ENCODE measurements at places on chromosomes 4 and X.

DNA sequence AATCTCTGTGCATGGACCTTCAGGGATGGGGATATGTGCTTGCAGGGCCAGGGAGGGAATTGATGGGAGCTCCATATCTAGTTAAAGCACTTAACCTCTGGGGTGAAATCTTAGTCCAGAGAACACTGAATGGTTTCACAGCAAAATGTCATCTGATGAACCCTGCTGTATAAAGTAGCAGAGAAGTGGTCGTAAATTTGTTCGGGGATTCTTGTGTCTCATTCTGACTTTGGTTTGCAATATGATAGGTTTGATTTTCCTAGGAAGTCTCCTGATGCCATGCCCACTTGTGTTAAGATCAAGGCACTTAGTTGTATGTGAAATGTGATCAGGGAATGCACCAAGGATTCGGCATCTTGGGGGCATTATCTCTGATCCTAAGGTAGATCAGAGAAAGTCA is 96.9 kb downstream of the NHS start:
- no peak for DNase-seq

- DNase-seq, result no peak
Observed at GRCh38 chrX:103155201-103155600, 59.7 kb upstream of the BEX4 start.

- DNase-seq, result no peak
Observed at GRCh38 chrX:14051416-14051815, 21.7 kb upstream of the GEMIN8 start.

DNA sequence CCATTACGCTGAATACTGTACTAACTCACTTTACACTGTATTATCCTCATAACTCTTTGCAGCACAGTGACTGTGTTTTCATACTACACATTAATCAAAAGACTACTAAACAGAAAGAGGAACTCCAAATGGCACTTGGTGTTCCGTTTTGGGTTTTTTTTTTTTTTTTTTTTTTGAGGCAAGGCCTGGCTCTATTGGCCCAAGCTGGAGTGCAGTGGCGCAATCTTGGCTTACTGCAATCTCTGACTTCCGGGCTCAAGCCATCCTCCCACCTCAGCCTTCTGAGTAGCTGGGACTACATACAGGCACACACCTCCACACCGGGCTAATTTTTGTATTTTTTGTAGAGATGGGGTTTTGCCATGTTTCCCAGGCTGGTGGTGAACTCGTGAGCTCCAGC is 10.7 kb downstream of the KLHL8 start:
- no peak for DNase-seq

- no peak for DNase-seq
Observed at GRCh38 chrX:150355913-150356312, 7.2 kb upstream of the MAMLD1 start.

- no peak for DNase-seq
Observed at GRCh38 chr4:6451309-6451708, 21.1 kb downstream of the PPP2R2C start.

DNA sequence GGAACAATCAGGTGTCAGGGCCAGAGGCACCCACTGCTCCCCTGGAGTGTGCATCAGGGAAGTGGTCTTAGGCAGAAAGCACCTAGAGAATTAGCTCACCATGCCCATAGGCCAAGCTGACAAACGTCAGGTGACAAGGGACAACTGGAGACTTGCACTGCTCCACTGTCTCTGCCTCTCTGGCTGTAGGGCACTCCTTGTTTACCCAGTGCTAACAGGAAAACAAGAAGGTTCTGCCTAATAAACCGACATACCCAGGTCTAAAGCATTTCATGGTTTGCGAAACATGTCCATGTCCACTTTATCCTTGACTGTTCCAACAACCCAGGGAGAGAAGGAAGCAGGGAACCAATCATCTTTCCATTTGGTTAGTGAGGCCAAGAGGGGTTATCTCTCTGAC is 92.5 kb upstream of the MAMLD1 start:
- no peak for DNase-seq

- DNase-seq, result no peak
Observed at GRCh38 chrX:99857455-99857854, 552.6 kb downstream of the PCDH19 start.

DNA sequence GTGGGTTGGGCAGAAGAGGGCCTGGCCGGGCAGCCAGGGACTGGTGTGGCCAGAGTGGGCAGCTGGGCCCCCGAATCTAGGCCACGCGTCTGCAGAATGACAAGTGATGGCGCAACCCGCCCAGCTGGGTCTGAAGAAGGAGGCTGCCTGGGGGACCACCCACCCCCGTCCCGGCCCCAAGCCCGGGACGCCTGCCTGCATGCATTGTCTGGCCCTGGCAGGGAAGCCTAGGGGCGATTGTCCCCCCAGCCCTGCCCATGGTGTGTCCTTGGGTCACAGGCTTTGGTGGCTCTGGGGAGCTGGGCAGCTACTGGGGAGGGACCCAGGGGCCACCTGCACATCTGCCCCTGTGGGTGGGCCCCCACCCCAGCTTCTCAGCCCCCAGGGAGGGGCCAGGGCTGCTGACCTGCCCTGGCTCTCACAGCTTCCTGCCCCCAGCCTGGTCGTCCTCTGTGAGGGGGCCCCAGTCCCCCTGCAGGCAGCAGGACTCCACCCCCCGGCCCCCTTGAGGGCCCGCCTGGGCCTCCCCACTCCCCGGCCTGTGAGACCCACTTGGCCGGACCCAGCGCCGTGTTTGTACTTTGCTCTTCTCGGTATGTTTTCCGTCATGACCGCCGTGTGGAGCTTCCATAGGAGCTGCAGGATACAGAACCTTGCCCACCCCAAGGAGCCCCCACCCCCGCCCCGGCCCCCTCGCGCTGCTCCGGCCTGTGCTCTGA is 4.9 kb downstream of the FGFR3 start:
- no peak for DNase-seq

- no peak for DNase-seq
Observed at GRCh38 chrX:63751481-63751880, 33.5 kb downstream of the ARHGEF9 start.

- DNase-seq, result no peak
Observed at GRCh38 chr4:79281566-79282359, 44.1 kb downstream of the NAA11 start.

DNA sequence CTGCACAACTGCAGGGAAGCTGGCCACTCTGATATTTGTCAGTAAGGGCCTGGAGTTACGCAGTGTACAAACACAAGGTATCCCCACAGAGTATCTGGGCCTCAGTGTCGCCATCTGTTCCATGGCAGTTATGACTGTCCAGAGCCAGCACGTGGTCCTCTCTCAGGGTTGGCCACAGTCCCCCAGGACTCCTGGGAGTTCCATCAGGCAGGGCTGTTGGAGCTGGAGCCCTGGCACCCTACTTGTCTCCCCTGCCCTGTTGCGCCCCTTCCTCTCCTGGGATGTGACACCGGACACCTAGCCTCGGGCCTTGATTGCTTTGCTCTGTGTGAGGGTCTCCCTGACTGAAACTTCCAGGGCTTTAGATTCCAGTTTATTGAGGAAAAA is 8.4 kb downstream of the HTRA3 start:
- no peak for DNase-seq

GRCh38 chr4:1250527-1250812 is 1.5 kb upstream of the CTBP1 start:
- DNase-seq, result no peak

DNA sequence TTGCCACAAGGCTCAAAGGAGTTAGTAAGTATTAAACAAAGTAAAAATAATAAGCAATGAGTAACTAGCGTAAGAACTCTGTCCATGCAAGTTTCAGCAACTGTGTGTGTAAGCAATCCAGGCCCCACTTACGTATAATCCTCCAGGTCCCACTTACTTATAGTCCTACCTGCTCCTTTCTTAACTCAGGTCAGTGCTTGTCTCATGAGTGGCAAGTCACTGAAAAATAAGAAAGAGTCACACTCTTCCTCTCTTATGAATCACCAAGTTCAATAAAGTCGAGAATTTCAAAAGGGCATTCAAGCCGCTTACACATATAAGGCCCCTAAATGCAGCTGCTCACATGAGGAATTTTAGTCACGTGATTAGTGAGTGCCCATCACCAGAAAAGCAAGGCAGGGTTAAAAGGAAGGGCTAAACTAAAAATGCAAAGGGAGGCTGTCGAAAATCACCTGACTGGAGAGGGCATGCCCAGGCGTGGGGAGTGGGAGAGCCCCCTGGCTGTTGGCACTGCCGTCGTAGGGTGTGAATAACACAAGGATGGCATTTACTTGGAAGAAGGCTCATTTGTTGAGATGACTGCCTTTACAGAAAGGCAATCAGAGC is 58.2 kb downstream of the ZNF827 start:
- DNase-seq, result no peak

DNA sequence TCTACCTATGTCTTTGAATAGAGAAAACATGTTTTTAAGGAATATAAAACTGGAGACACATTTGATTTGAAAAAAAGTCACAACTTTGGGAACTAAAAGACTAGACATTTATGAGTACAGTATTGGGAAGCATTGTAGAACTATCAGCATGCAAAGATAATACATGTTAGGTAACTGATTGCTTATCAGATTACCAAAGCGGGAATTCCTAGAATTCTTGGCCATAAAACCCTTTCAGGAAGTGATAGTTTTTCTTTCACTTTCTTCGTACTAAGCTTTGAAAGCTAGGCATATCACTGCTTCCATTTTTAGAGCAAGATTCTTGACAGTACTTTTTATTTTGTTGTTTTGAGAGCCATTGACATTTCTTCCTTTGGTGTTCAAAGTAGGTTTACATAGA is 646.6 kb upstream of the PITX2 start:
- DNase-seq, result no peak

DNA sequence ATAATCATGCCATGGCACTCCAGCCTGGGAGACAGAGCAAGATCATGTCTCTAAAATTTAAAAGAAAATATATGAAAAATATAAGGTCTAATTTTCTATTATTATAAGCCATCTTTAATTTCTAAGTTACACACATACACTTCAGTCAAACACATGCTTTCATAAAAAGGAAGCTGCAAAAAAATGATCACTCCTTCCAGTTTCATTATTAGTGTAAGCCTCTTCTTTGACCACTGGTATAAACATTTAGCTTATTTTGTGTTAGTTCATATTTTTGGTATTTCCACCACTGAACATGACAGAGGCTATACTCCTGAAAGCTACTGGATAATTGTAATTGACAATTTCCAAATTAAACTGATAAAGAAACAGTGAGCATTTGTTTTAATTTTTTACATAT is 163.3 kb upstream of the USP38 start:
- no peak for DNase-seq

GRCh38 chr4:122960611-122961000 is 38.2 kb upstream of the NUDT6 start:
- DNase-seq, result no peak

GRCh38 chr4:120056246-120056645 is 10.4 kb downstream of the MAD2L1 start:
- no peak for DNase-seq

GRCh38 chrX:41350150-41350975 is 16.4 kb downstream of the DDX3X start:
- DNase-seq, result no peak
